ENCODE measurements at places on chromosomes 5 and 9.

DNA sequence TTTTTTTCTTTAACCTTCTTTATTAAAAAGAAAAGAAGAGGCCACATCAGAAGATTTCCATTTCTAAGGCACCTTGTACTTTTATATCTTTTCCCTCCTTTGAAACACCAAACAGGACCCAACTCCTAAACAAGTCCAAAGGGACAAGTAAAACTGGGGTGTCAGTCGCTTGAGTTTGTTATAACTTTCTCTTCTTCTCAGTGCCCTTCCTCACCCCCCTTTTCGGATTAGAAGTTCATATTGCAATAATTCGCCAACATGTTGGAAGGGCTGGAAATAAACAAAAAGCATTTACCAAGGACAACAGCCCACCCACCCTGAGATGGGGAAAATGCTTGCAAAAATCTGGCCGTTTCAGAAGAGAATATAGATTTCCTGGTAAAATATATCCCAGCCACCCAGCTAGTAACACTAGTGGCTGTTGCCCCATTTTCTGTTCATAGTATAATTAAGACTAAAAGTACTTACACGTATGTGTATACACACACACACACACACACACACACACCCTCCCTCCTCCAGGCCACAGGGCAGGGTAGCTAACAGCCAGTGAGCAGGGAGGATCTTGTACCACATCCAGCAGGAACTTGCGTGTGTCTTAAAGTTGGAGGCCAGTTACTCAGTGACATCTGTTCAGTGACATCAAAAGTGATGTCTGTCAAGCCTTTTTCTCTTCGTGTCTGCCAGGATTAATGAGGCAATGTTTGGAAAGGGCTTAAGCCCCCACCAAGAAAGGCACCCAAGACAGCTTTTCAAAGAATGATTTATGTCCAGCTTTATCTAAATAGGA lies 149.1 kb upstream of the KLF4 start:
- peak; percentile 75 for DNase-seq

DNA sequence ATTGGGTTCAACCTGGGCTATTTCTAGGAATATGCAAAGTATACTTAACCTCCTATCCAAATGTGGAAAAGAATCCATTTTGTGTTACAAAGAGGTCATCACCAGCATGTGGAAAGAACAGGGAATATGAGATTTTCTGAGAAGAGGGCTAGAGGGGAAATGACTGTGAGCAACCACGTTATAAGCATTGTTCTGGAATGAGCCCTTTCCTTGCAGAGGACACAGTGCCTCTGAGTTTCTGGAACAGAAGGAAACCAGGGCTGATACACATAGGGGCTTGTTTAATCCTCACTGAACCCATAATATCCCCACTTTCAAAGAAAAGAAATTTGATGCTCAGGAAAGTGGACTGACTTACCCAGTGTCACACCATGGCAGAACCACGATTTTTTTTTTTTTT lies 53.0 kb downstream of the SFXN1 start:
- DNase-seq: no peak

GRCh38 chr5:155504606-155505005 lies 491.1 kb downstream of the KIF4B start:
- DNase-seq: no peak

DNA sequence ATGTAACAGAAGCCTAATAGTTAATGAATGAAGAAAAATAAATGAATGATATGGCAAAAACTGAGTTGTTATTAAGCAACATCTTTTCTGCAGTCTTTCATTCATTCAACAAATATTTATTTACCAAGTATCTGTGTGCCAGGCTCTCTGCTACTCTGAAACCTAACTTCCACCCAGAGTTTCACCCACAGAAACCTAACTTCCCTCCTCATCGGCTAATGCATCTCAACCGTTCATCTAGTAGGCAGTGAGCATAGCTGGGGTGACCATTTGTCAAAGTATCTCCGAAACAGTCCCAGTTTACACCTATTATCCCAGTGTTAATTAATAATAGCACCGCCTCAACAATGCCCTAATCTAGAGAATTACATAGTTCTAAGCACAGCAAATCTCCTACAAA lies 1.5 kb downstream of the TTC39B start:
- no peak for DNase-seq

- DNase-seq: no peak
Observed at GRCh38 chr9:546235-546634, 295.3 kb upstream of the DMRT1 start.

DNA sequence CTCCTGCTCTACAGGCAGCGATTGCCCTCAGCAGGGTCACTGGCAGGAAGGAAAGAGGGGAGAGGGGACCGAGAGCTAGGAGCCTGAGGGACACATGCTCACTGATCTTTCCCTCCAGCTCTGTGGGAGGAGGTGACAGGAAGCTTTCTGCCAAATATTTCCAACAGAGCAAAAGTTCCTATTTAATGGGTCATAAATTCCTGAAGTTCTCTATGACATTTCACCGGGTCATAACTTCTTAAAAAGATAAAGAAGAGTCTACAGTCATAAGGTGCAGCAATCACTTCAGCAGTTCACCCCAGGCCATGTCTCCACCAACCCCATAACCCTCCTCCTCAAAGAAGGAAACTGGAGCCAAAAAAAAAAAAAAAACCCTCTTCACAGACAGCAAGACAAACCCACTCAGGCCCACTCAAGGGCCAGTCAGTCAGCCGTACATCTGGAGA lies 481.1 kb downstream of the NR2F1-AS1 start:
- peak; percentile 33 for DNase-seq

DNA sequence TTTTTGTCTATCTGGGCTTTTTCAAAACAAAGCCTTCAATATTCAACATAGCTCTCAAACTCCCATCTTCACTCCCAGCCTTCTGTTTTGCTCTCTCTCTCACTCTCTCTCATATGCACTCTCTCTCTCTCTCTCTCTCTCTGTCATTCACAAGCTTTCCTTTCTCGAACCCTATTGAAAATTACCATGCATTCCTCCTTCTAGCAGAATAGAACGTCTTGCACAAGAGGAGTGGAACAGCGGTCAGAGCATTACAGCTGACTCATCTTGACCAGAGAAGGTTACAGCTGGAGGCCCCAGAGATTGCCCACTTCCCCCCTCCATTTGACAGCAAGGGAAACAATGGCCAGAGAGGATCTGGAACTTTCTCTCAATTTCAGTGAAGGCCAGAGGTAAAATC lies 51.0 kb upstream of the LIFR start:
- peak; percentile 58 for DNase-seq

DNA sequence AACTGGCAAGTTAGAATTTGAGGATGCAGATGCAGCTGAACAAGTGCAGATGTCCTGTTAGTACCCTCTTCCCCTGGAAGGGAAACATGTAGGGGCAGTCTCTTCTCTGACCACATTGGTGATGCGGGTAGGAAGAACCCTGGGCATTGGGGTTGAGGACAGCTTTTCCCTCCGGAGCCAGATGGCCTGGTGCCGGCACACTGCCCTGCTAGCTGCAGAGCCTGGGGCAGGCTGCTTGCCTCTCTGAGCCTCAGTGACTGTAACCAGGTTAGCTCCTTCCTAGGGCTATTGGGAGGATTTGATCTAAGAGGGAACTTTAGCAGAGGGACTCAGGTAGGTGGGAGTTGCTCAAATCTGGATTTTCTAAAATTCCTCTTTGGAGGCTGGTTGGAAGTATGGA lies 148.4 kb downstream of the HSPA4 start:
- no peak for DNase-seq

DNA sequence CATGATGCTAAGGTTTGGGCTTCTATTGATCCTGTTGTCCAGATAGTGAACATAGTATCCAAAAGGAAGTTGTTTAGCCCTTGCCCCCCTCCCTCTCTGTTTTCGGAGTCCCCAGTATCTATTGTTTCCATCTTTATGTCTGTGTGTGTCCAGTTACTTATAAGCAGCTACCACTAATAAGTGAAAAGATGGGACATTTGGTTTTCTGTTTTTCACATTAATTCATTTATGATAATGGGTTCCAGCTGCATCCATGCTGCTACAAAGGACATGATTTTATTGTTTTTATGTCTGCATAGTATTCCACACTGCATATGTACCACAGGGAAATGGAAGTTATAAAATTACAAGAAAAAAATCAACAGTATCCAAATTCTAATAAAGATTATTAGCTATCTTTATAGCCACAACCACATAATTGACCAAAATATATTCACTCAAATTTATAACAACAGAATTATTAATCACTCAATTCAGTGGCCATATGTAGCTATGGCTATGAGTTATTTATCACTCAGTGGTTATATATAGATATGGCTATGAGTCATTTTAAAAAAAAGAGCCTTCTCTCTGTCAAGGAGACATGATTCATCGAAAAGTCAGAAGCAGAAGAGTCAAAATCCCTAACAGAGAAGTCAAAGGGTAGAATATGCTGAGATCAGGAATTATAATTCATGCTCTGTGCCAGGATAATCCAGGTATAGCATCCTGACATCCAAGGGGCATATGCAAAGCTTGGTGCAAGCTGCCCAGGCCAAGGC lies 367.5 kb downstream of the DEPDC1B start:
- no peak for DNase-seq

DNA sequence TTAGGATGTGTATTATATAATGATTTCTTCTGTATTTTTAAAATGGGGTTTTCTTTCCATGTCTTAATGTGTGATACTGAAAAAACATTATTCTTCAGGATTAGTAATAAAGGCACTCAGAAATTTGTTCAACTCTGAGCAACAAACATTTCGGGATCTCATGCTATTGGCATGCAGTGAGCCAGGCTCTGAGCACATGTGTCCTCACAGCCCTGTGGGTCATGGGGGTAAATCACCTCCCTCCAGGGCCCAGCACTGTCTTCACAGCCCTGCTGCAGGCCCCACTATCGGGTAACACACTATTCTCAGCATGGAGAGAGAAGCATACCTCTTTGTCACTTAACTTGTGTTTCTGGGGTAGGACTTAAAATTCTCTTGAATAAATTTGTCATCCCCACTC lies 14.0 kb downstream of the TMEM174 start:
- DNase-seq: no peak

- no peak for DNase-seq
Observed at GRCh38 chr5:84724683-84725082, 340.0 kb upstream of the EDIL3 start.

GRCh38 chr5:57878301-57878722 lies 395.7 kb upstream of the ACTBL2 start:
- no peak for DNase-seq

GRCh38 chr5:37859805-37860204 lies 20.0 kb upstream of the GDNF start:
- DNase-seq: no peak

DNA sequence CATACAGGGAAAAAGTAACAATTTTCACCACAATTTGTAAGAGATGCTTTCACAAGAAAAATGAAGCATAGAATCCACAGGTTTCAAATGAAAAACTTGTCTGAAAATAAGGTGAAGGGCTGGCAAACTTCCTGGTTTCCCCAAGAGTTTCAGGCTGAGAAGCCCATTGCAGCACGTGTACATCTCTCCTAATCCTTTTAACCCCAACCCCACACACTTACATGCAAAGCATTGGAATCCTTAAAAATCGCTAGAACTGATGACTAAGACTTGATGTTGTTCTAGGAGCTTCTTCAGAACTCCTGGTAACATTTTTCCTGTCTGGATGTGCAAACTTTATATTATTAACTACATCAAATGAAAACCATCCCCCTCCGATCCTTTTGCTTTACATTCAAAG lies 317.8 kb upstream of the RGMB start:
- DNase-seq: no peak

DNA sequence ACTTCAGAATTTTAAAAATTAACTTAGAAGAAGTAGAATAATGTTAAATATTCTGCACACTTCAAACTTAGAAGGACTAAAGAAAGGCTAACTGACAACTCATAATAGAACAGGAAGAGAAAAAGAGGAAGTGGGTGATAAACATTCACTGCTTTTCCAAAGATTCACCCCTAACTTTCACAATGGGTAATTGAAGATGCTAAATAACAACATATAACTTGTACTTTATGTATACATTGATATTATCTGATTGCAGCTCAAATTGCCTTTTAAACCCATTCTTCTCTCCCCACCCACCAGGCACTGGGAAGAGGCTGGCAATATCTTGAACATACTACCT lies 376.6 kb downstream of the EFNA5 start:
- DNase-seq: no peak

DNA sequence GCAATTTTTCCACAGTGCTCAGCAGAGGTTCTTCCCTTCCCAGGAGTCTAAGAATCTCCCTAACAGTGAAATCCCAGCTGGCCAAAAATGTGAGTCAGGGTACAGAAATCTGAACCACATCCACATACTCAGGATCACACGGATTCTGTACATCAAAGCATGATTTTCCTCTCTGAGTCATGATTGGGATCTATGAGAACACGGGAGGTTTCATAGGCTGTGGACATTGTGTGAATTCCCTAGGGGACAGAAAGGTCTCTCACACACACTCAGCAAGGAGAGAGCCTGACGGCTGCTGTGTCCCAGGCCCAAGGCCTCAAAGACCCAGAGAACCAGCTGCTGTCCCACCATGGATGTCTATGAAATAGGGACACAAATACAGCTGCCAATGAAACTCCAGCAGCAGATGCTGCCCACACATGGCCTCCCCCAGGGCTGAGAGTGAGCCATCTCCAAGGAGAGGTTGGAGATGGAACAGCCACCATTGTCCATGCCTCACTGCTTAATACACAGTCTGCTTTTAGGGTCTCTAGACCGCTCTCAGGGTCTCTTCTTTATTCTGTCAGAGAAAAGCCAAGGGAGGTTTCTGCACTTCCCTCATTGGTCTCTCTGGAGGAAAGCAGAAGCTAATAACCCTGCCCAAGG lies 102.7 kb downstream of the ADAMTS12 start:
- no peak for DNase-seq

GRCh38 chr9:87749335-87750035 lies 23.6 kb downstream of the CTSL start:
- no peak for DNase-seq

DNA sequence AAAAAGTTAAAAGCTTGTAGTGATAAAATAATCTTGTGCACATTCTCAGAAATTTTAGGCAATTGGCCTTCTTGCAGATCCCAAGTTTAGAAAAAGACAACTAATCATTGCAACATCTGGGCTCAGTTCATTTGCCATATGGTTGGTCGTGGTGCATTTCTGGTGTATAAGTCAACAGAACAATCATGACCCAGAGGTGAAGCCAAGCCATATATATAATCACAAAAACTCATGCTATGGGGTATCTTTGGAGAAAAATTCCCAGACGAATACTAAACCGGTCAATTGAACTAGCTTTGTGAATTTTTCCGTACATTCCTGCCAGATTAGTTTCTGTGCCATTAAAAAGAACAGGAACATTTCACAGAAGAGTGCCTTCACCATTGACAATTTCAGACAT lies 50.3 kb downstream of the FYB1 start:
- no peak for DNase-seq

- no peak for DNase-seq
Observed at GRCh38 chr9:71770170-71770569, 1.9 kb upstream of the CEMIP2 start.

GRCh38 chr5:19900269-19900668 lies 87.7 kb downstream of the CDH18 start:
- no peak for DNase-seq

- DNase-seq: no peak
Observed at GRCh38 chr5:75716715-75717081, 539 bp downstream of the POC5 start.

GRCh38 chr5:33659526-33660169 lies 218.9 kb downstream of the TARS1 start:
- no peak for DNase-seq

All from Caco-2 (cell line).